WERI-Rb-1 (cell line): ENCODE measurements at places on chromosomes 3 and 15.

- peak; percentile 67 for DNase-seq
Observed at GRCh38 chr3:184757022-184757651, 45.3 kb upstream of the MAGEF1 start.

DNA sequence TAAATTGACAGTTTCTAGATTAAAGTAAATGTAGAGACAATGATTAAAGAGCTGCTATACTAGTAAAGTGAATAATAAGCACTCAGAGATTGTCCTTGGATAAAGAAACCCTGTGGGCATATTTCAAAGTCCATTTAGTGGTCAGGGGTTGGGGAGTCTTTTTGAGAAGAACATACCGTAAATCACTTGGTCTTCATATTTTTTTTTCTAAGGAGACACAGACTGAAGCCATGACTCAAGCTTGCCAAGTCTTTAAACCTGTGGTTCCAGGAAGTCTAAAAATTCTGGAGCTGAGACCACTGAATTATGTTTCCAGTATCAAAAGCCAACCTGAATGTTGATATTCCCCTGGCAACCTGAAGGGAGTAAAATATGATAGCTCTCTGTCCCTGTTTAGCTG, 171.0 kb downstream of the TPRG1 start:
- no peak for DNase-seq

- no peak for DNase-seq
Observed at GRCh38 chr15:58201516-58201915, 63.3 kb downstream of the AQP9 start.

GRCh38 chr3:59979542-59979941, 929.7 kb upstream of the CFAP20DC start:
- no peak for DNase-seq

GRCh38 chr3:6512172-6512800, 348.6 kb upstream of the GRM7 start:
- no peak for DNase-seq

- DNase-seq = no peak
Observed at GRCh38 chr3:194379231-194379630, 9.7 kb upstream of the LRRC15 start.

- DNase-seq = no peak
Observed at GRCh38 chr3:197015790-197016736, 13.6 kb downstream of the MELTF start.

DNA sequence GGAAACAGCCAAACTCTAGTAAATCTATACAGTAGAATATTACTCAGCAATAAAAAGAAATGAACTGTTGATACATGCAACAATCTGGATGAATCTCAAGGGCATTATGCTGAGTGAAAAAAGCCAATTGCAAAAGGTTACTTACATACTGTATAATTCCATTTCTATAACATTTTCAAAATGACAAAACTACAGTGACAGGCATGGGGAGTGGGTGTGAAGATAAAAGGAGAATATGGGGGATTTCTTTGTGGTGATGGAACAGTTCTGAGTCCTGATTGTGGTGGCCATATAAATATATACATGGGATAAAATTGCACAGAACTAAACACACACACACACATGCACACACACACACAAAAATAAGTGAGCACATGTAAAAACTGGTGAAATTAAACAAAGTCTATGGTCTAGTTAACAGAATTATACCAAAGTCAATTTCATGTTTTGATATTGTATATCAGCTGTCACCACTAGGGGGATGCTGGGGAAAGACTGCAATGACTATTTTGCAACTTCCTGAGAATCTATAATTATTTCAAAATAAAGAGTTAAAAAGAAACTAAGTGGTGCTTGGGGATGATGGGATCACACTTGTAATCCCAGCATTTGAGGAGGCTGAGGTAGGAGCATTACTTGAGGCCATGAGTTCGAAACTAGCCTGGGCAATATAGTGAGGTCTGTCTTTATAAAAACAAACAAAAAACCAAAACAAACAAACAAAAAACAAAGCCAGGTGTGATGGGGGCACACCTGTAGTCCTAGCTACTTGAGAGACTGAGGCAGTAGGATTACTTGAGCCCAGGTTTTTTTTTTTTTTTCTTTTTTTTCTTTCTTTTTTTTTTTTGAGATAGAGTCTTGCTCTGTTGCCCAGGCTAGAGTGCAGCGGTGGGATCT, 66.0 kb downstream of the SPTSSB start:
- DNase-seq = no peak

DNA sequence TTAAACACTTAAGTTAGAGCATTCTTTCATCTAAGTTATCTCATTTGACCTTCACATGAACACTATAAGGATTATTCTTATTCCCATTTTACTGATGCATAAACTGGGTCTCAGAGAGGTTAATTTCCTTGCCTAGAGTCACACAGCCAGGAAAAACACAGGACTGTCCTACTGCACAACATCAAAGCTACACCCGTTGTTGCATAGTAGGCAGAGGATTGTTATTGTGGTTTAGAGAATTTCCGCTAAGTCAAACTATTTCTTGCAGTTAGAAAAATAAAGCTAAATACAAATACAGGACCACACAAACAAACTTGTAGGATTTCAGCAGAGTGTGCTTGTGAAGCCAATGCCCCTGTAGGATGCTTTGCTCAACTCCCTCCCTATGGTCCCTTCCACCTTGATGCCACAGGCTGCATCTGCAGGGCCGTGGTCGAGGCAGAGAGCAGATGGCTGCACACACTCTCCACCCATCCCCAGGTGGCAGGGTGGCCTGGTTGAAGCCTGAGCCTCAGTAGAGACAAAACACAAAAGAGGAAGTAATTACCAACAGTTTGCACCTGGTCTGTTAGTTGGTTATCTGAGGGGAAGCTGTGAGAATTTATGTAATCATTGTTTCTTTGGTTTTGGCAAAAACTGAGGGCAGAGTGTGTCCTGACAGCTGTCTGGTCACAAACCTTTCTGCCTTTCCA, 41.1 kb upstream of the SKOR1 start:
- DNase-seq = no peak

GRCh38 chr3:78506581-78507195, 1261.1 kb downstream of the ROBO1 start:
- no peak for DNase-seq

DNA sequence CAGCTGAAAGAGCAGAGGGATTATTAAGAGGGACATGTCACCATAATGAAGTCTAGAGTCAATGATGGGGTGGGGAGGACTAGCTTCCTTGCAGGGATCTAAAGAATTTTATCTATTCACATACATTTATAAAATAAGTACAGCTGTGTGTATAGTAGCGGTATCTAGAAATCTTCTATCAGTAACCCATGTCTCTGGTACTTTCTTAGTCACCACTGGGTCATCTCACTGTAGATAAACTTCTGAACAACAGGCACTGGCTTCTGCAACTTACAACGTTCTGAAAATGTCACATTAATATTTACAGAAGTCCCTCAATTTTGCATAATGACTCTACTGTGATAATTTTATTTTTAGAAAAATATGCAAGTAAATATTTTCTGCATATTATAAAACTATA, 401.7 kb downstream of the TBC1D5 start:
- no peak for DNase-seq

DNA sequence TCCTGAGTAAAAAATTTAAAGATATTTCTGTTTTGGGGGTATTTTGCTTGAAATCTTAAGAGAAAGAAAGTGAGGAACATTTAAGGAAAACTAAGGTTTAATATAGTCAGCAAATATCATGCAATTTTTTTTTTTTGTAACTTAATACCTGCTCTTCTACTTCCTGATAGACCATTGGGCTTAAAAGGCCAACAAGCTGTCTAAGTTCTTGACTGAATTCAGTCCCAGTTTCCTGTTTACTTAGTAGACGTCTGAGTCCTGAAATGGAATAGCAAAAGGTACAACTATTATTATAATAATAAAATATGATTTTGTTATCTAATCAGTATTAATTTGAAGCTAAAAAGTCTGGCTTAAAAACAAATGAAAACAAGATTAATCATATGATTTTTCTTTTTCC, 37.9 kb downstream of the IQCB1 start:
- DNase-seq = no peak

GRCh38 chr3:23985747-23986544, 40.9 kb downstream of the NR1D2 start:
- no peak for DNase-seq

GRCh38 chr3:118863731-118864322, 170.8 kb downstream of the IGSF11 start:
- peak; percentile 27 for DNase-seq

DNA sequence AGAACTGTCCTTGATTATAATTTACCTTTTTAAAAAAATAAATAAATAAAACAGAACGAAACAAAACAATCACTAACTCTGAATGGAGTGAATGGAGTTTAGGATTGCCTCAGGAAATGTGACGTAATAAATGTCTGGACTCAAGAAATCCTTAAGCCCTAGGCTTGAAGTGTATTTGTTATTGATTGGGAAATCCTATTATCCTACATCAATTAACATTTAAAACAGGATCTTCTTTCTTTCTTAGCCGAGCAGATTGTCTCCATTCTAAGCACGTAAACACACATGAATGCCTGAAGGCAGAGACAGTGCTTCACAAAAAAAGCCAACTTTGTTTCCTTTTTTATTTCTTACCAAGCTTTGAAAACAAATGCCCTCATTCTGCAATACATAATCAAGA, 33.4 kb downstream of the KAT2B start:
- no peak for DNase-seq

GRCh38 chr3:169678122-169678521, 14.6 kb upstream of the MECOM start:
- no peak for DNase-seq

DNA sequence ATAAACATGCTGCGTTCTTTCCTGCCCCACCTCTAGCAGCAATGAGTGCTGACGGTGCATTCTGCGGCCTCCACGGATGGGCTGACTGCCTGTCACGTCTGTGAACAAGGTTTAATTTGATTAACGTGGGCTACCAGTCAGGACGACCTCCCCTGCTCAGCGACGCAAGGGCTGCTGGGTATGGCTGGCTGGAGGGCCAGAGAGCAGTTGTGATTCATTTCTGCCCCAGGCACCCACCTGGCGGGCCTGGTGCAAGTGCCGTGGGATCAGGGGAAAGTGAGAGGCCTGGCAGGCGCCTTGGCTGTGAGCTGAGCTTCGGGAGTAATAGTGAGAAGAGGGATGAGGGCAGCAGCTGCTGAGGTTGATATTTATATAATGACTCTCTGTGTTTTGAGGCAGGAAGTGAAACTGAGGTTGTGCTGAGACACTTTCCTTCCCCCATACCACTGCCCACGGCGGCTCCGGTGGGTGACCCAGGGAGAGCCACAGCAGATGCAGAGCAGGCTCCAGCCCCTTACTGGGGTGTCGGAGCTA, 190.4 kb upstream of the BCL6 start:
- DNase-seq = no peak

DNA sequence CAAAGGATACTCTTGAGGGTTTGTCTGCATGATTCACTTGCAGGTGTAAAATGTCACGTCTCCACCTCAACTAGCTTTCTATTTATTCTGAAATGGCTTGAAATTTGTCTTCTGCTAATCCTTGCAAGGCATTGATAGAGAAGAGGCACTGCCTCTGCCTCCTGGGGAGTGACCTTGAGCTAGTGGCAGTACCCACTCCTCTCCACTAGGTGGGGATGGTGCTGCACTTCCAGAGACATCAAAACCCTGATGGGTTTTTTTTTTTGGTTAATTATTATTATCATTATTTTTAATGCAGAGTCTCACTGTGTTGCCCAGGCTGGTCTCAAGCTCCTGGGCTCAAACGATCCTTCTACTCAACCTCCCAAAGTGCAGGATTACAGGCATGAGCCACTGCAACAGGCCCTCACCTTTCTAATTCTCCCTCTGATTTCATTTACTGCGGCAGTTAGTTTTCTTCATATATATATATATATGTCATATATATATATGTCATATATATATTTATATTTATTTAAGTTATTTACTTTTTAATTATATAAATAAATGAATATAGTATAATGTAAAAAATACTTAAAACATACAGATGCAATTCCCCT, 117.6 kb upstream of the EIF1B start:
- DNase-seq = peak; percentile 58

DNA sequence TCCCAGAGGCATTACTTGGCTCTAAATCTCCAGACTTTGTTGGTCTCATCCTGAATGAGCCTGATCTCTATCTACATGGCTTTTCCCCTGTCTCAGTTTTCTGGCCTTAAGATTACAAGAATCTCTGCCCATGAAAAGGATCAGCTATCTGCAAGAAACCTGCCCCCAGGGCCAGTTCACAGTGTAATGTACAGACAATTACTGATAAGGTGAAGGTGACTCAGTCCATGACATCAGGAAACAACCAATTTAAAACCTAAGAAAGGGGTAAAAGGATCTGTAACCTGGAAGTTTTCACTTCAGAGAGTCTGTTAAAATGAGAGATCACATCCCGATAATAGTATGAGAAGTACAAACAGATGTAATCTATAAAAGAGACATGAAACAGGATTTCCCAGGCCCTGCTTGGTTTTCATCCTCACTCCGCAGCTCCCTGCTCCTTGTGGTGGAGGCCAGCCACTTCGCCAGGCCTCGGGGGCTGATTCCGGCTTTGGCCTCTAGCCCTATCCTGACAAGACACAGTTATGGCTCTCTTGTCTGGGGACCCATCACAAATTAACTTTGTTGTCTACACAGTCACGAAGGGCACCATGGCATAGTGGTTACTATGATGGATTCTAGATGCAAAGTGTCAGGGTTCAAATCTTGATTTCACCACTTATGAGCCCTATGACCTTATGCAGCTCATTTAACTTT, 136.9 kb downstream of the THSD4 start:
- DNase-seq = no peak

GRCh38 chr3:105013657-105014056, 353.1 kb upstream of the ALCAM start:
- DNase-seq = no peak

- no peak for DNase-seq
Observed at GRCh38 chr3:156803952-156804741, 22.0 kb upstream of the LEKR1 start.

- no peak for DNase-seq
Observed at GRCh38 chr3:195076981-195077610, 193.9 kb downstream of the XXYLT1 start.

DNA sequence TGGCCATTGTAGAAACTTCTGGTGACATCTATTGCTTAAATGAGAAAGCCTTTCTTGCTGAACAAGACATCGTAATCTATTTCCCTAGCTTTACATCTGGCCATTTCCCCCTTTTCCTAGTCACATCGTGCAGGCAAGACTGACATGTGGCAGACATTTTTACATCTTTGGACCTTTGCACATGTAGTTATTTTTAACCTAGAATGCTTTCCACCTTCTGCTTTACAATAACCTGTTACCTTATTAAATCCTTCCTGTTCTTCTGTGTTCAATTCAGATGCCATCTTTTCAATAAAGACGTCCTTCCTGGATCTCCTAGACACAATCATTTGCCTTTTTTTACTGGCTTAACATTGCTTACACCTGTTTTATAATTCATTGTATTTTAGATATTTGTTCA, 343.3 kb downstream of the DIPK2A start:
- DNase-seq = no peak

- no peak for DNase-seq
Observed at GRCh38 chr3:33557829-33558228, 117.6 kb upstream of the UBP1 start.

DNA sequence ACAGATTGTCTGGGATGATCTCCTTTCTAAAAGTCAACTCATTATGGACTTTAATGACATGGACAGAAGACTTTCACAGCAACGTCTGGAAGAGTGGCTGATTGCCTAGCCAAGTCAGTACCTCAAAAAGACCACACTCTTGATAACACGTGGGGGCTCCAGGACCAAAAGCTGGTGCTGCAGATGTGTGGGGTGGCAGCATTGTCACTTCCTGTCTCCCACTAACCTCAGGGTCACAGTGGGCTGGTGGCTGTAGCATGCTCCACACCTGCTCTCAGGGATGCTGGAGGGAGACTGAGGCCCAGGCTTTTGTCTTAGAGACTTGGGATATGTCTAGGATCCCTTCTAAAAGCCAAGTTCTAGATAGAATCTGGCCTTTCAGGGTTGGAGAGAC, 118.1 kb downstream of the APBA2 start:
- no peak for DNase-seq
